Endodermal cell (in vitro differentiated cells): ENCODE measurements at places on chromosomes 1 and 21. TPM values are rescaled to one million over a fixed set of nuclear protein-coding genes. Genes with fewer than 3 reads are reported as not detected.
A peak's percentile ranks its signal among the peaks of the same experiment; 100 is the strongest.

ZNF684 gene
- 3.6 to 11.1 TPM (median 10.4 TPM) in 3 replicates for total RNA-seq

LDLRAD1 gene
- not detected in 3 replicates for total RNA-seq

ZNF281 gene
- 61.1 and 64.0 TPM in 2 replicates for total RNA-seq

JAM2 gene
- total RNA-seq: 0.48 and 0.99 TPM in 2 replicates

PRAMEF13 gene
- not detected in 2 replicates for total RNA-seq

PCP4L1 gene
- 3.4 to 4.0 TPM (median 3.9 TPM) in 3 replicates for total RNA-seq

LCE3D gene
- total RNA-seq: not detected in 2 replicates

GNAT2 gene
- not detected in 3 replicates for total RNA-seq

KRTAP10-8 gene
- total RNA-seq: not detected in 2 replicates

SLFNL1 gene
- total RNA-seq: not detected in 3 replicates

DIO1 gene
- not detected in 2 replicates for total RNA-seq

DNA sequence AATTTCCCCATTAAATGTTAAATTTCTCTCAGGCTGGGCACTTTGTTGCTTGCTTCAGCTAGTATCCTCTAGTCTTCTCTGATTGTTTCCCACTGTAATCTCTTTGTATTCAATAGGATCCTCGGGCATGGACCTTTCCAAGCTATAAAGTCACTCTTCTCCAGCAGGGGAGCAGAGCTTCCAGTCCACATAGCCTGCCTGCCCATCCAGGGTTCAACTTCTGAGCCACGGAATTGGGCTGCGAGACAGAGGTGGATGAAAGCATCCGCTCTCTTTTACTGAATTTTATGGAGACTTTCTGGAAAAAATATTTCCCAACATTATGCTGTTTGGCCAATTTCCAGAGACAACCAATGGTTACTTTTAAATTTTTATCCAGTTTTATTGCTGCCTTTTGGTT, 1.1 kb upstream of the CFHR5 start:
- no peak for DNase-seq
- H3K27me3 ChIP-seq: no peaks in the 10 kb centered on the region
- no peak overlapping the region for H3K27ac ChIP-seq
- no peaks in the 10 kb centered on the region for H3K4me1 ChIP-seq
- no peaks in the 10 kb centered on the region for H3K36me3 ChIP-seq

DNA sequence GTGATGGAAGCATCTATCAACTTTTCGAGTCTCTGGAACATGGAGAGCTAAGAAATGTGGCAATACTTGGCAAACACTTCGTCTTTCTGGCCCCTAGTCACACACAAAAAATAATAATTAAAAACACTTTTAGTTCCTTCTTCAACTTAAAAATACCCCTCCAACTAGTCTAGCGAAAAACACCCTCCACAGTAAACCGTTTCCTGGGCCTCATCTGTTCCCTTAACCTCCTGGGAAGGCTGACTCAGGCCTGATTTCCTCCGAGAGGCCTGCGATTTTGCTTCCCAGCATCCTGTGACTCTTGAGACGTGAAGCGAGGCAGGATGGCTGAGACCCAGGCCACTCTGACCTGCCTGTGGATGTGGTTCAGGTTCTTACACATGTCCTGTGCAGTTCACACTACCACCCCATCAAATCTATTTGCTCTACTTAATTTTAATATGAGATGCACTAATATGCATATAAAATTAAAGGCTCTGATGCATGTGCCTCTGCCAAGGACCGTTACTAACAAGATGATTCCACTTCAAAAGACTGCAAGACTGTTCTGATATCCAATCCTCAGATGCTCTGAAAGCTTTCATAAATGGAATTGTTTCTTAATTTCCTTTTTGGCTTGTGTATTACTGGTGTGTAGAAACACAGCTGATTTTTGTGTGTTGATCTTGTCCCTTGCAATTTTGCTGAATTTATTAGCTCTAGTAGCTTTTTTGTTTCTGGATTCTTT, 3.5 kb downstream of the NAV1 start:
- DNase-seq: no peak
- H3K27me3 ChIP-seq: peaks cover 9% of the 10 kb centered on the region
- no peak overlapping the region for H3K27ac ChIP-seq
- H3K4me3 ChIP-seq: no peak overlapping the region

- no peaks in the 10 kb centered on the region for H3K4me1 ChIP-seq
- peaks cover 64% of the 10 kb centered on the region for H3K36me3 ChIP-seq
Measured at GRCh38 chr1:8365661-8366362, 47.9 kb downstream of the SLC45A1 start.

- H3K27me3 ChIP-seq: no peaks in the 10 kb centered on the region
- H3K4me3 ChIP-seq: no peak overlapping the region
Measured at GRCh38 chr1:32848354-32849063, 22.2 kb downstream of the FNDC5 start.

- peaks cover 4% of the 10 kb centered on the region for H3K4me1 ChIP-seq
- no peak overlapping the region for H3K27ac ChIP-seq
- no peak for DNase-seq
- no peaks in the 10 kb centered on the region for H3K36me3 ChIP-seq
- no peak overlapping the region for H3K4me3 ChIP-seq
Measured at GRCh38 chr1:40141878-40142535, 19.2 kb upstream of the RLF start.

- H3K36me3 ChIP-seq: no peaks in the 10 kb centered on the region
- no peak overlapping the region for H3K27ac ChIP-seq
- no peak overlapping the region for H3K4me3 ChIP-seq
- peak; percentile 62 for DNase-seq
- H3K27me3 ChIP-seq: no peaks in the 10 kb centered on the region
Measured at GRCh38 chr1:205500240-205501233, 3.9 kb upstream of the CDK18 start.

DNA sequence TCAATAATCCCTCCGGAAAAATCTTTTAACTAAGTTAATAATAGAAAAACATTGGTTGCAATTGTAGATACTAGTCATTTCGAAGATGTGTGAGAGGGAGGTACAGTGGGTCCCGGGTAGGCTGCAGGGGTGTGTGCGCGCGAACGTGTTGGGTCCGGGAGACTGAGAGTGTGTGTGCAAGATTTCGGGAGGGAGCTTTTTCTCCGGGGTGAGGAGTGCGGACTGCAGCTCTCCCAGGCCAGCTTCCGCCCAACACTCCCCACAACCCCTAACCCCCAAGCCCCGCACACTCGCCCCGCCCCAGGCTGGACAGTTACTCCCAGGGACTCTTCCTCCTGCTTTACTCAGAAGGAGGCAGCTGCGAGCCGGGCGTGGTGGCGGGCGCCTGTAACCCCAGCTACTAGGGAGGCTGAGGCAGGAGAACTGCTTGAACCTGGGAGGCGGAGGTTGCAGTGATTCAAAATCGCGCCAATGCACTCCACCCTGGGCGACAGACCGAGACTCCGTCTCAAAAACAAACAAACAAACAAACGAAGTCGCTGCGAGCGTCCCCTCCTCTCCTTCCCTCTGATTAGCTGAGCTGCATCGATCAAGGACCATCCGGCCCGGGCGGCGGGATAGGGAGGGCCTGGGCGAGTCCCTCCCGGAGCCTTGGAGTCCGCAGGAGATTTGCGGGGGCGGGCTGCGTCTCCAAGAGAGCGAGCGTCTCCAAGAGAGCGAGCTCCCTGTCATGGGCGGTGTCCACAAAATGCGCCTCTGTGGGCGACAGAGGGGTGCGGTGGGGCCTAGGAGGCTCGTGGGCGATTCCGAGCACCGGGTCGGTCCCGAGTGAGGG, 28.3 kb upstream of the PPM1J start:
- DNase-seq: peak; percentile 80
- H3K36me3 ChIP-seq: no peaks in the 10 kb centered on the region
- H3K27me3 ChIP-seq: peaks cover 24% of the 10 kb centered on the region
- H3K4me1 ChIP-seq: no peaks in the 10 kb centered on the region
- H3K27ac ChIP-seq: no peak overlapping the region
- H3K4me3 ChIP-seq: no peak overlapping the region

- H3K27me3 ChIP-seq: no peaks in the 10 kb centered on the region
- no peak overlapping the region for H3K4me3 ChIP-seq
- peaks cover 9% of the 10 kb centered on the region for H3K4me1 ChIP-seq
- no peaks in the 10 kb centered on the region for H3K36me3 ChIP-seq
- DNase-seq: no peak
Measured at GRCh38 chr1:107525145-107525544, 384.3 kb downstream of the NTNG1 start.

GRCh38 chr1:8382051-8382505, 64.2 kb downstream of the SLC45A1 start:
- H3K4me1 ChIP-seq: peaks cover 8% of the 10 kb centered on the region
- no peak overlapping the region for H3K4me3 ChIP-seq
- H3K27me3 ChIP-seq: no peaks in the 10 kb centered on the region
- peaks cover 34% of the 10 kb centered on the region for H3K36me3 ChIP-seq
- peak; percentile 74 for DNase-seq

DNA sequence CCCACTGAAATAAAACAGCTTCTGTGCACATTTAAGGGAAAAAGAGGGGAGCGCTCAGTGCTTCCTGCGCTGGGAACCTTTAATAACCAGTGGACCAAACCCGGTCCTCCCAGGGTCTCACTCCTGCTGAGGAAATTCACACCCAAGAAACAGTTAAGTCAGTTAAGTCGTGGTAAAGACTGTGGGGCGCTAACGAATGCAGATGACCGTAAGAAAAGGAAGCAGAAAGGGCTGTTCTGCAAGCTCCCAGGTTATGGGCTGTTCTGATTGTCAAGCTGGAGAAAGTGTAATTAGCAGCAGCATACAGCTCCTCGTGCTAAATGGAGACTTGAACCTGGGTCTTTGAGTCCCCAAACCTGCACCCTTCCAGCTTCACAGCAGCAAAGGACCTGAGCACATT, 536.6 kb downstream of the NPHP4 start:
- no peaks in the 10 kb centered on the region for H3K4me1 ChIP-seq
- peaks cover 21% of the 10 kb centered on the region for H3K27me3 ChIP-seq
- peak; percentile 77 for DNase-seq
- no peaks in the 10 kb centered on the region for H3K36me3 ChIP-seq
- no peak overlapping the region for H3K4me3 ChIP-seq
- H3K27ac ChIP-seq: no peak overlapping the region

DNA sequence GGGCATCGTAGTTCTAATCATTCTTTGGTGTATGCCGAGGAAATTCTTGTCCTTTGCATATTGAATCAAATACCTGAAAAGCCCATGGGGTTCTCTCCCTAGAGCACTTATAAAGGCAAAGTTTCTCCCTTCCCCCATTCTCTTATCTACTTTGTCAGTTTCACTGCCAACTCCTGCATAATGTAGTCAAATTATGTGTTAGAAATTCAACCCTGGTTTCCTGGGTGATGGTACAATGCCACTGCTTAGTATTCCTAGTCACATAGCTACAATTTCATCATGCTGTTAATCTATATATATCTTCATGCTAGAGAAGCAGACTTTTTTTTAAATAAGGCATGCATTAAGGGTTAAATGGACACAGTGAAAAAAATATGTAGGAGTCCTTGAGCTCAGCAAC, 119.0 kb downstream of the PDE4B start:
- peak overlapping the region; percentile 58 for H3K27ac ChIP-seq
- H3K4me1 ChIP-seq: no peaks in the 10 kb centered on the region
- H3K4me3 ChIP-seq: no peak overlapping the region
- H3K27me3 ChIP-seq: no peaks in the 10 kb centered on the region

DNA sequence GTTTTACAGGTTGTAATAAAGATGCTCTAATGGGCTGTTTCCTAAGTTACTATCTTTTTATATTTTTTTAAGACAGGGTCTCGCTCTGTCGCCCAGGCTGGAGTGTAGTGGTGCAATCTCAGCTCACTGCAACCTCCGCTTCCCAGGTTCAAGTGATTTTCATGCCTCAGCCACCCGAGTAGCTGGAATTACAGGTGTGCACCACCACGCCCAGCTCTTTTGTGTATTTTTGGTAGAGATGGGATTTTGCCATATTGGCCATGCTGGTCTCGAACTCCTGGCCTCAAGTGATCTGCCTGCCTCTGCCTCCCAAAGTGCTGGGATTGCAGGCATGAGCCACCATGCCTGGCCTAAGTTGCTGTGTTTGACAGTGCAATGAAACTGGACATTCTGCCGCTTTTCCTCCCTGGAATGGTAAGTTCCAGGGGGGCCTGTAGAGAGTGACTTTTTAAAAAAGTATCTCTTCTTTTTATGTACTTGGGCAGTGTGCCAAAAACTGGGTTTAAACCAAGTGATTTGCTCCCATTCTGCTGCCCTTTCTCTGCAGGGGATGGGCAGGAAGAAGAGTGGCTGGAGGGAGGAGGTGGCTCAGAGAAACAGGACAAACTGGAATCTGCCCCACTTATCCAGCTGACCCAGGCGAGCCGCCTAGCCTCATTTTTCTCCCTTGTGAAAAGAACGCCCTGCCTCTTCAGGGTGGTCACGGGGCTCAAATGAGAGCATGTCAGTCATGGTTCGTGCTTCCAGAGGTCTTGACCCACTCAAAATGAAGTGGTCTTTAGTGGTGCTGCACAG, 2.3 kb downstream of the SLC37A1 start:
- H3K4me3 ChIP-seq: peak overlapping the region; percentile 89
- DNase-seq: no peak
- no peak overlapping the region for H3K27ac ChIP-seq
- no peaks in the 10 kb centered on the region for H3K4me1 ChIP-seq

- peak overlapping the region; percentile 41 for H3K27ac ChIP-seq
- no peaks in the 10 kb centered on the region for H3K36me3 ChIP-seq
- no peaks in the 10 kb centered on the region for H3K4me1 ChIP-seq
- H3K27me3 ChIP-seq: peaks cover 20% of the 10 kb centered on the region
- H3K4me3 ChIP-seq: no peak overlapping the region
Measured at GRCh38 chr1:156897078-156897825, 3.7 kb downstream of the PEAR1 start.

DNA sequence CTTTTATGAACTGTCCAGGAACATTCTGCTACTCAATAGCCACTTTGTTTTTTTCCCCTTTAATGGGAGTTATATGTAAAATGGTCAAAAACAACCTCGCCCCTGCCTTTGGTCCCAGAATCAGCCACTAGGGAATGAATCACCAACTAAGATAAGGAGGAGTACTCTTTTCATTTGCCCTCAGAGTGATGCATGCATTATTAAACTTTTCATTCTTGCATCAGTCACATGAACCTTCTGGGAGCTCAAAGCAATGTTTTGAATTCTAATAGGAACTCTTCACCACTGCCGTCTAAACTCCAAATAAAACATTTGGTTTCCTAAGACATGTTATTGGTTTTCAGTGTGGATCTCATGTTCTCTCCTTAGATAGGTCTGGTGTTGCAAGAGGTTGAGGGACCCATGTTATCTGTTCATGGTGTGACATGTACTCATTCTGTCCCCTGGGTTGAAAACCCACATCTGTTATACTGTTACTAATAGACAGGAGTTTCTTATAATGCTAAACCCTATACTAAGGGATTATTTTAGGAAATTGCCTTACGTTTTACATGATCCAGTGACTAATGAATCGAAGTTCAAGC, 17.8 kb upstream of the HSD17B7 start:
- H3K27me3 ChIP-seq: no peaks in the 10 kb centered on the region
- no peaks in the 10 kb centered on the region for H3K36me3 ChIP-seq
- H3K4me1 ChIP-seq: no peaks in the 10 kb centered on the region
- no peak for DNase-seq

GRCh38 chr1:9902060-9902452, 8.0 kb downstream of the CTNNBIP1 start:
- H3K4me3 ChIP-seq: no peak overlapping the region
- H3K27me3 ChIP-seq: no peaks in the 10 kb centered on the region
- DNase-seq: no peak
- H3K4me1 ChIP-seq: peaks cover 5% of the 10 kb centered on the region
- H3K27ac ChIP-seq: no peak overlapping the region

GRCh38 chr1:201850053-201850397, 21.1 kb downstream of the IPO9 start:
- no peak overlapping the region for H3K4me3 ChIP-seq
- H3K27me3 ChIP-seq: no peaks in the 10 kb centered on the region
- DNase-seq: no peak
- H3K36me3 ChIP-seq: peaks cover 72% of the 10 kb centered on the region
- peaks cover 5% of the 10 kb centered on the region for H3K4me1 ChIP-seq

GRCh38 chr1:109493227-109493626, 667 bp upstream of the CYB561D1 start:
- no peaks in the 10 kb centered on the region for H3K4me1 ChIP-seq
- no peak overlapping the region for H3K4me3 ChIP-seq
- no peak overlapping the region for H3K27ac ChIP-seq
- peaks cover 13% of the 10 kb centered on the region for H3K36me3 ChIP-seq
- no peaks in the 10 kb centered on the region for H3K27me3 ChIP-seq
